Stimulated activated CD8-positive, alpha-beta memory T cell treated with anti-CD3 and anti-CD28 coated beads, Interleukin-2, amount 100 ng/mL, for 1 hour (primary cell): ENCODE measurements at places on chromosomes 13 and 19.

DNA sequence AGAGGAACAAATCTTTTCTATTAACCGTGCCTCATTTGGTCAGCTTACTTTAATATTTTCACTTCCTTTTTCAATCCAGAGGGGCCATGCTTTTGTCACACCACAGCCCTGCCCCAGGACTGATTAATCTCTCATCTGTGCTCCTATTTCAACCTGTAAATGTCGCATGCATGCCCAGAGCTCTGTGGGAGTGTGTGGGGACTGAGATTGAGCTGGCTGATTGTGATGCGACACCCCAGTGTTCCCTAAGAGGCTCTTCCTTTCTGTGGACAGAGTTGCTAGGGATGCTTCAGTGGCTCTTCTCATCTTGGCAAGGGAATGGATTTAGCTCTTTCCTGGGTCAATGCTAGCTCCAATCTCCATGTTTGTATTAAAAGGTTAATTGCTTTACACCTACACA, 249.6 kb downstream of the TDRD3 start:
- no peak for DNase-seq

DNA sequence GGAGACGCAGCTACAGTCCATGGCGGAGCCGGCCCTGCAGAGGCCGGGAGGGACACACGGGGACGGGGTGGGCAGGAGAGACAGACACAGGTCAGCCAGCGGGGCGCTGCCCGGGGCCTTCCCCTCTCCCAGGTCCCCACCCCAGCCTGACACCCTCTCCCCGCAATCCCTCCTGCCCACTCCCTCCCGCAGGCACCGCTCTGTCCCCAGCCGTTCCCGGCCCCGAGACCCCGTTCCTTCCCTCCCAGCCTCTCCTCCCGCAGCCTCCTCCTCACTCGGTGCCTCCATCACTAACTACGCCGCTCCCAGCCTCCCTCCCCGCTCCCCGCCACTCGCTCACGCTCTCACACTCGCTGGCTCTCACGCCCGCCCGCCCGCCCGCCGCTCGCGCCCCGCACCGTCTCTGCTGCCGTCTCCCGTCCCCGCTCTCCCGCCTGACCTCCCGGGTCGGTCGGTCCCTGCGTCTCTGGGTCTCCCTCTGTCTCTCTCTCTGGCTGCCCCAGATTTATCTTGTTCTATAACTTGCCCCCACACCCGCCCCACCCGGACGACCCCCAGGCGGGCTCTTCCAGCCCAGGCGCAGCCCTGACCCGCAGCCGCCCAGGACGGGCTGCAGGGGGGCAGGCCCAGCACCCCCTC, 15.2 kb downstream of the ERFL start:
- no peak for DNase-seq

DNA sequence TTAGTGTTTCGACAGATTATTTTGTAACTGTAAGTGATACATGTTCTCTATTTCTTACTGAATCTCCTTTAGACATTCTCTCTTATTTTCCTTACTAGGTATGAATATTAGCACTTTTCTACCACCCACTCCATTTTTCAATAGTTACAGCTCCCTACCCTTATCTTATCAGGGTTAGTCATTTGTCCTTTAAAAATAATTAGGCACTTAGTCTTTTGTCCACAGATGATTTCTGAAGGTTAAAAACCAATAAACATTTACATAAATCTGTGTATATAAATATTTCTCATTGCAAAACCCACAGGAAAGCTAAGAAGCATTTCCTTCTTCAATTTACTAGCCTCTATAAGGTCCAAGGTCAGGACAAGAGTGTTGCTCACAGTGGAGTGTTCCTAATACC, 624.1 kb upstream of the MIR17HG start:
- no peak for DNase-seq

GRCh38 chr19:35086455-35086854, 29.2 kb upstream of the FXYD3 start:
- no peak for DNase-seq

GRCh38 chr13:102724923-102725322, 30.1 kb upstream of the METTL21C start:
- no peak for DNase-seq

DNA sequence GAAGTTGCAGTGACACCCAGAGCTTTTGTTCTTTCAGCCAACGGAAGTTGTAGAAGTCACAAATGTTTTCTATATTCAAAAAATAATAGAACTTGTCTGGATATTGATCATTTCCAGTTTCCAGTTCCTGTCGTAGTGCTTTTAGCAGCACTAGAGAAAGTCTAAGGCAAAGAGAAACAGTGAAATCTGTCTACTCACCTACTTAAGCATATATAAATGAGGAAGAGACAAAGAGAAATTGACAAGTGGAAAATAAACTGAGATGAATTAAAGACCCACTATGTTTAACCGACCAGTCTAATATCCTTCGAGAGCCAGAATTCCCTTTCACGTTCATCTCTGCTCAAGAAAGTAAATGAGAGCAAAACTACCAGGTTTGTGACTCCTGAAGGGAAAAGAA, 36.7 kb downstream of the DACH1 start:
- DNase-seq: no peak

GRCh38 chr13:77113496-77113895, 86.5 kb upstream of the FBXL3 start:
- no peak for DNase-seq

DNA sequence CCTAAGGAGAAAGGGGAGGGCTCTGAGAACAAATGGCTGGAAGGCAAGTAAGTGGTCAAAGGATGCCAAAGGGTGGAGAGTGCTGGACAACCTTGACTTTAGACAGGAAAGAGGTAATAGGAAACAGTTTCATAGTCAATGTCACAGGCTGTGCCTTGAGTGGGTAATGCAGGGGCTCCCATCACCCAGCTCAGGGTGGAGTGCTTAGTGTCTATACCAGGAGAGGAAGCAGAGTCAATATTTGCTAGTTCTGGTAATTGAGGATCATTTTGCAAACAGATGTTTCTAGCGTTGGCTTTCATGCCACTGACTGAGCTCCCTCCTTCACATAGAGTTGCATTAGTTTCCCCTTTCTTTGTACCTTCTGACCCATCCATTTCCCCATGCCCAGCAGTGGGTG, 64.6 kb upstream of the KL start:
- DNase-seq: no peak

- no peak for DNase-seq
Measured at GRCh38 chr19:2629491-2630351, 72.8 kb downstream of the GNG7 start.

DNA sequence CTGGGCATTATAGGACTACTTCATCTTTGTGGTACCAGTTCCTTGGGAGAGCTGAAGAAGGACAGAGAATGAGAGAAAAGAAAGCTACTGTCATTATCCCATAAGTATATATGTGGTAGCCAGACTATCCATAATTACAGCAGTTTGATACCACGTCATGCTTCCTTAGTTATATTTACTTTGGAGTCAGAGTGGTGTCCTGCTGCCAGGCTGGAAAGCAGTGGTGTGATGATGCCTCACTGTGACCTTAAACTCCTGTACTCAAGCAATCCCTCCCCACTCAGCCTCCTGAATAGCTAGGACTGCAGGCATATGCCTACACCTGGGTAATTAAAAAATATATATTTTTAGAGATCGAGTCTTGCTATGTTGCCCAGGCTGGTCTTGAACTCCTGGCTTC, 57.8 kb downstream of the WTIP start:
- no peak for DNase-seq

- no peak for DNase-seq
Measured at GRCh38 chr19:13153569-13154240, 3.5 kb downstream of the IER2 start.

GRCh38 chr19:3142292-3142670, 6.4 kb downstream of the GNA15 start:
- no peak for DNase-seq

- no peak for DNase-seq
Measured at GRCh38 chr13:80469853-80470381, 129.0 kb upstream of the SPRY2 start.

DNA sequence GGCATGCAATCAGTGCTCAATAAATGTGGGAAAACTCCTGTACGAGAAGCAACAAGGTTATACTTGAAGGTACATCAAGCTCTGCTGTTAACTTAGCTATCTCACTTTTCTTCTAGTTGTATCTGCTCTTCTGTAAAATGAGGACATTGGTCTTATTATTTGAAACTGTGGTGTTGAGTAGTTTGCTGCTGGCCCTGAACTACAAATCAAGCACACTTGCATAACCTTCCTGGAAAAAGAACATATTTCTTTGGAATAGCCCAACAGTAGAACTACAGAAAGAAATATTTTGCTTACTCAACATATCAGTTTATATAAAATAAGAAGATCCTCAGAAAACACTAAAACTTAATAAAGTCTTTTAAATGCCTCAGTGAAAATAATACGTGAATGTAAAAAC, 203.0 kb downstream of the KCTD12 start:
- no peak for DNase-seq

DNA sequence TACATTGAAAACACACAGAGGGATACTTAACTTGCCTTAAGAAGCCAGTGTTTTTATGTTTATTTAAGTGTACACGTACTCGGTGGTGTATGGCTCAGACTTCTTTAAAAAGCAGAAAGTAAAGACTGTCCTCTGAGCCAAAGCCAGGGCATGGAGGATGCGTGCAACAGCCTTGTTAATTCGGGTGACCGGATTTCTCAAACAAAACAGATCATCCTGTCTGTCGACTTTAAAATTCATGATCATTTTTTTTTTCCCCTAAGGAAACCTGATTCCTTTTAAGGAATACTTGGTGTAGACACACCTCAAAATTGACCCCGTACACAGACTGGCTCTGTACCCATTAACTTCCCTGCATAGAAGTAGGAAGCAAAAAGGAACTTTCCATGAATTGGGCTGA, 124.7 kb upstream of the RNF113B start:
- DNase-seq: no peak

GRCh38 chr19:39083983-39084731, at the start of gene ACP7:
ACP7 (plus strand) TSS chr19:39084368; CDS start chr19:39085270, 902 bp downstream.
- DNase-seq: no peak

DNA sequence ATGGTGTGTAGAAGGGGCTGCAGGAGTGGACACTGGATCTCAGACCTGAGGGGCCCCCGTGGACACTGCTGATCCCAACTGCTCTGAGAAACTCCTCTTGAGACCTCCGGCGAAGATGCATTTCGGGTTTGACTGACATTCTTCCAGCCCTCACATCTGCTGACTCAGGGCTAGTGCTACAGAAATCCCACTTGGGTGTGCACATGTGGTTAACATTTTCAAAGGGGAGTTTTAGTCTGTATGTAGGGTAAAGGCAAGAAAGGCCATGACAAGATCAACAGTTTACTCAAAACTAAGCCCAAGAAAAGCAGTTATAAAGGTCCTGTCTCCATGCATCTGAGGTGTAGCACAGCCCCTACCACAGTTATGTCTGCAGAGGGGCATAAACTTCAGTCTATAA, 31.2 kb downstream of the DLEU7 start:
- DNase-seq: no peak

DNA sequence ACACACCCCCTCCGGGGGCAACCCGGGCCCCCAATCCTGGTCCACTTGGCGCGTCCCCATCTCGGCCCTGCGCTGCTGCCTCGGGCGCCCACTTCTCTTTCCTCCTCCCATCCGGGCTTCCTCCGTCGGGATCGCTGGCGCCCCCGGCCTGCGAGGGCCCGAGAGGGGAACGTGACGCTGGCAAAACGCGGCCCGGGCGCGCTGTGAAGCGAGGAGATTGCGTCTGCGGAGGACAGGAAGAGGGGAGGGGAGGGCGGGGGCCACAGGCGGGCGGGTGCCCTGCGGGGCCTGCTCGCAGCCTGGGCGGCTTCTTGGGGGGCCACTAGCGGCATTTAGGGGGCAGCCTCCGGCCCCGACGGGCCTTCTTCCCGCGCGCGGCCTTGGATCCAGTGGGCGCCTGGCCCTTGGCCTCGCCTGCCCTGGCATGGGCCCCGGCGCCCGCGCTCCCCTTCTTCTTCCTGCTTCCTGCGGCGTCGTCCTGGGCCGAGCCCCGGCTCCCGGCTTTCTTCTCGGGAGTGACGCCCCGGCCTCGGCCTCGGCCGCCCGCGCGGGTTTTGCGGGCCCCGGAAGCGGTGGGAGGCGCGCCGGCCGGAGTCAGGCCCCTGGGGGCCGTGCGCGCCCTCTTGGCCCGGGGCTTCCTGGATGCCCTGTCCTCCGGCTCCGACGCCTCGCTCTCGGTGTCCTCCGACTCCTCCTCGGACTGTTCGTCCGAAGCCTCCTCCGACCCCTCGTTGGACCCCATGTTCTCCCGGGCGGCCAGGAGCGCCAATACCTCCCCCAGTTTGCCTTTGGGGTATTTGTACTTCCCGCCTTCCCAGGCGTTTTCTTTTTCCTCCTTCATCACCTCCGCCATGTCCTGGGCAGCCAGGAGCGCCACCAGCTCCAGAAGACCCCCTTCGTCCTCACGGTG, 2.2 kb downstream of the PNMA8B start:
- no peak for DNase-seq
